Non-pigmented ciliary epithelial cell (primary cell): ENCODE measurements at places on chromosomes 7 and 10.
A peak's percentile ranks its signal among the peaks of the same experiment; 100 is the strongest.

DNA sequence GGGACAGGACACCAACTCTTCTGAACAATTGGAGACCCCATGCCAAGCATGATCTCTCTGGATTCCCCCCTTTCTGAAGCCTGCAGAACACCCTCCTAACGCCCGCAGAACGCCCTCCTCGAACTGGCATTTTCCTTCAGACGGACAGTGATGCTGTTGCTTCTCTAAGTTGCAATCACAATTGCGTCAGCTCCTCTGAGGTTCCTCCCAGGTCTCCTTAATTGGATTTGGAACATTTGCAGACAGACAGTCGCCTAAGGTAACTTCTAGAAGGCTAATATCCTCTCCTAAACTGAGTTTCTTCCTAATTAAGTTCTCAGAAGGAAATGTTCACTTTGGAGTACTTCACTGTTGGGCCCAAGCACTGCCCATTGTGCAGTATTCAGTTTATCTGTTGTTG lies 20.5 kb upstream of the SERPINE1 start:
- DNase-seq: no peak

DNA sequence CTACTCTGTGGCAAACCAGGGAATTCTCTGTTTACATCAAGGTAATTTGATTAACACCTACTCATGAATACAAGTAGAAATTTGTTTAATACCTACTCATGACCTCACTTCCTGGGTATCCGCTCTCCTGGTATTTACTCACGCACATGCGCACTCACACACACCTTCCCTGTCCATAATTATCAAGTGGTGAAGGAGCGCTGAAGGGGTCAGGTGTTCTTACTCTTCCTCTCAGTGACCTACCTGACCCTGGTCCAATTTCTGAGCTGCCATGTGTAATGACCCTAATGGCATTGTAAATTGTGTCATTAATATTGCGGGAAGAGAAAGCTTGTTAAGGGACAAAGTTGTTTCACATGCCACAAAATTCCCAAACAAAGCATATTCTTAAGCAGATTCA lies 41.3 kb upstream of the TRIL start:
- no peak for DNase-seq

DNA sequence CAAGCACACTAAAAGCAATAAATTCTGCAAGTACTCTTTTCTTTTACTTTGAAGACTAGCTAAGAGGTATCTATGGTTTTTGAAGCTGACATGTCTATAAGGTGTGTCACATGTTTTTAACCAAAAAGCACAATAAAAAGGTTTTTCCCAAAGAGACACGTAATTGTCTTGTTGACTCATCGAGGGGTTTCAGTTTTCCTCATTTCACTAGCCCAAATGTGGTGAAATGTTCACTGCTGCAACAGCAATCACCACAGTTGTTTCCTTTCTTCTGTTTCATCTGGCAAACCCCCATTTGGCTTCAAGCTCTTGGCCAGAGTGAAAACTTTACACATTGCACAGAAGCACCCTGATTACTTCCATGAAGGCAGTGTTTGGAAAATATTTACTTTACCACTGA lies 3.8 kb upstream of the HOXA4 start:
- DNase-seq: no peak

GRCh38 chr7:103346396-103346795 lies 1.0 kb upstream of the PSMC2 start:
- DNase-seq: no peak

GRCh38 chr10:117535298-117536071 lies 7.1 kb upstream of the EMX2 start:
- no peak for DNase-seq

GRCh38 chr10:14654821-14655382 lies 119.8 kb downstream of the FAM107B start:
- no peak for DNase-seq

GRCh38 chr10:61832866-61833481 lies 68.5 kb upstream of the ARID5B start:
- DNase-seq: peak; percentile 27

DNA sequence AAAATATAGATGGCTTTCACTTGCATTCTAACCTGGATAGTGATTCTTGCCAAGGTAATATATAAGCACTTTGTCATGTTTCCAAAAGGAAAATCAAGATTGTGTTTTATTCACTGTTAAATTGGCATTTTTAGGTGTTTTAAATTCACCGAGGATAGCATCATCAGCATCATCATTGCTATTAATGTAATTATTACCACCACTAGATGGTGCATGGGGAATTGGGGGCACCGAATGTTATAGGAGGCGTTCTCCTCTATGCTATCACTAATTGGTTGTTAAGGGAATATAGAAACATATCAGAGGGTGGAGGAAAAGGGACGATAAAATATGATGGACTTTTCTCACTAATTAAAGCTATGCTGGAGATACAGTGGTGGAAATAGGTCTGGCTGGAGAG lies 95.5 kb downstream of the CELF2 start:
- DNase-seq: no peak

- DNase-seq: no peak
Observed at GRCh38 chr10:48454302-48455054, 148.0 kb downstream of the MAPK8 start.

DNA sequence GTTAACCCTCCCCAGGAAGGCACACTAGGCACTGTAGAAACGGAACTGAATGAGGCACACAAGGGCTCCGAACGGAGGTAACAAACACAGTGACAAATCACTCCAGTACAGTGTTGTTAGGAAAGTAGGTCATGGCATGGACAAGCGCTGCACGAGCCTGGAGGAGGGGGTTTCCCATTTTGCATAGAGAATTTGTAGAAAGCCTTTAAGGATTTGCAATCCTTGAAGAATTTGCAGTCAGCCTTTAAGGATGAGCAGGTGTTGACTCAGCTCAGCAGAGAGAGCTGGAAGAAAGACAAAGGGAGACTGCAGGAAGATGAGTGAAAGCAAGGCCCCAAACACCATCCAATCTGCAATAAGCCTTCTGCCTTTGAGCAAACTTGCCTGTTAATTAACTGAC lies 51.1 kb upstream of the PPP1R3C start:
- DNase-seq: peak; percentile 76

- no peak for DNase-seq
Observed at GRCh38 chr10:119608316-119609155, 11.8 kb upstream of the TIAL1 start.

DNA sequence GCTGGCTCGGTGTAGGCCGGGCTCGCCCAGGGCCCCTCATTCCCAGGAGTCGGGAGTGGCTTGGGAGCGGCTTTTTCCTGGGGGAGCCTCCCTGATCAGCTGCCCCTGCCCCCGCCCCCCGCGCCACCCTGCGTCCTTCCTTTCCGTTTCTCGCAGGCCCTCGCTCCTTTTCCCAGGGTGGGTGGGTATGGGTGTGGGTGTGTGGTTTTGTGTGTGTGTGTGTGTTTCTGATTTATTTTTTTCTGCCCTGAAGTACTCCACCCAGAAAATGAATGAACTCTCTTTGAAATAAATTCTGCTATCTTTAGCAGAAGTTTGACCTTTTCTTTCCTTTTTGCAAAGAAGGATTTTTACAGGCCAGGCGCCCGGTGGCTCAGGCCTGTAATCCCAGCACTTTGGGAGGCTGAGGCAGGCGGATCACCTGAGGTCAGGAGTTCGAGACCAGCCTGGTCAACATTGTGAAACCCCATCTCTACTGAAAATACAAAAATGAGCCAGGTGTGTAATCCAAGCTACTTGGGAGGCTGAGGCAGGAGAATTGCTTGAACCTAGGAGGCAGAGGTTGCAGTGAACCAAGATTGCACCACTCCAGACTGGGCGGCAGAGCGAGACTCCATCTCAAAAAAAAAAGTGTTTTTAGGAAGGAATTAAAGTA lies 30.0 kb upstream of the AP5Z1 start:
- DNase-seq: no peak

- no peak for DNase-seq
Observed at GRCh38 chr7:41051535-41051934, 651.4 kb downstream of the INHBA start.

DNA sequence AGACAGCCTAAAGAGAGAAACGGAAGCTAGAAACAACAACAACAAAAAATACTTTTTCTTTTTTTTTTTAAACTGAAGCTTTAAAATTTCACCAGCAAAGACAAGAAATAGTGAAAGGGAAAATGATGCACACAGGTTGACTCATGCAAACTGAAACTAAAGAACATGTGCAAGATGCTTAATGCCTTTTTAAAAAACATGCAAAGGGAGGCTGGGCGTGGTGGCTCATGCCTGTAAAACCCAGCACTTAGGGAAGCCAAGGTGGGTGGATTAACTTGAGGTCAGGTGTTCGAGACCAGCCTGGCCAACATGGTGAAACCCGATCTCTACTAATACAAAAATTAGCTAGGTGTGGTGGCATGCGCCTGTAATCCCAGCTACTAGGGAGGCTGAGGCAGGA lies 15.1 kb upstream of the CUBN start:
- DNase-seq: no peak

DNA sequence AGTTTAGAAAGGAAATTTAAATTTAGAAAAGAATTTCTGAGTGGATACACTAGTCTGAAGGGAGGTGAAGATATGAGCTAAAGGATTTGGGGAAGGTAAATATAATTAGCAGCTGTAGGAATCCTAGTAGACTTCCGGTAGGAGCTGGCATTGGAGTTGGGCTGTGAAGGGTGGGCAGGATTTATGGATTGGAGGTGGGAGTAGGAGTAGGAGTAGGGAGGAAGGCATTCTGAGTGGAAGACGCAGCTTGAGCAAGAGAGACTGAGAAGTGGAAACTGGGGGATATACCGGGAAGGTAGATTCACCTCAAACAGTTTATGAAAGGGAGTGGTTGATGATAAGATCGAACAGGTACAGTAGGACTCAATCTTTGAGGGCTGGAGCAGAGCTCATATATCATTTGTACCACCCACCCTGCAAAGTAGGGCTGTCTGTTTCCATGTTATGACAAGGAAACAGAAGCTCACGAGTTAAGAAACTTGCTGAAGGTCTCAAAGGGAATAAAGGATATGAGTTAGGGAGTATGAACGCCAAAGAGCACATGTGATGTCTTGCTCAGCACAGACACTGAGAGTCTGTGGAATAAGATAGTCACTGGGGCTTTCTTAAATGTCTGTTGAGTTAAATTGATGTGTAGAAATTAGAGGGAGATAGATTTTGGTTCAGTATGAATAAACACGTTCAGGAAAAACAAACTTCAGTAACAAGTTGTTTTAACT lies 81.6 kb downstream of the RPS24 start:
- no peak for DNase-seq

GRCh38 chr7:22696541-22697228 lies 30.3 kb upstream of the IL6 start:
- no peak for DNase-seq

DNA sequence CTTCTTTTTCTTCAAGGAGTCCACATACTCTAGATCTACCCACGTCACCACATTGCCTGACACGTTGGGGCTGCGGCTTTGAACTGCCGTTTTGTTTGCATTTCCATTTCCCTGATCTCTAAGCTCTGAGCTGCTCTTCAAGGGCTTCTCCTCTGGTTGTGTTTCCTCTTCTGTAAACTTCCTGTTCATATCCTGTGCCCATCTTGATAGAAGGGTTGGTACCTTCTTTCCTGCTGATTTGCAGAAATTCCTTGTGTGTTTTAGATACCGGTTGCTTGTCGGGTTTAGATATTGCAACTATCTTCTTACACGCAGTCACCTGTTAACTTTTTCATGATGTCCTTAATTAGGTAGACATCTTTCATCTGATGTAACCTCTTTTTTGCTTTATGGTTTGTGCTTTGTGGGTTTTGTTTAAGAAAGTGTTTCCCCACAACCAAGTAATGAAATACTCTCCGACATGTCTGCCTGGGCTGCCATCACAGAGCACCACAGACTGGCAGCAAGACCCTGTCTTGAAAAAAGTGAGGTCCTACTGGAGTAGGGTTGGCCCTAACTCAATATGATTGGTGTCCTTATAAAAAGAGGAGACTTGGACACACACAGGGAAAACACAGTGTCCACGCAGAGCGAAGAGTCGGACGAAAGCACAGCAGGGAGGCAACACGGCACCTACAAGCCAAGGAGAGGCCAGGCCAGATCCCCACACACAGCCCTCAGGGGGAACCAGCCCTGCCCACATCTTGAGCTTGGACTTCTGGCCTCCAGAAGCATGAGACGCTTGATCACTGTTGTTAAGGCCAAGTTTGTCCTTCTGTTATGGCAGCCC lies 99.1 kb upstream of the PDGFA start:
- DNase-seq: no peak

- DNase-seq: no peak
Observed at GRCh38 chr10:129963641-129964501, at the start of gene EBF3. Gene EBF3, minus strand, starts transcription at chr10:129964274. Its CDS starts 506 bp downstream, at chr10:129963768.

DNA sequence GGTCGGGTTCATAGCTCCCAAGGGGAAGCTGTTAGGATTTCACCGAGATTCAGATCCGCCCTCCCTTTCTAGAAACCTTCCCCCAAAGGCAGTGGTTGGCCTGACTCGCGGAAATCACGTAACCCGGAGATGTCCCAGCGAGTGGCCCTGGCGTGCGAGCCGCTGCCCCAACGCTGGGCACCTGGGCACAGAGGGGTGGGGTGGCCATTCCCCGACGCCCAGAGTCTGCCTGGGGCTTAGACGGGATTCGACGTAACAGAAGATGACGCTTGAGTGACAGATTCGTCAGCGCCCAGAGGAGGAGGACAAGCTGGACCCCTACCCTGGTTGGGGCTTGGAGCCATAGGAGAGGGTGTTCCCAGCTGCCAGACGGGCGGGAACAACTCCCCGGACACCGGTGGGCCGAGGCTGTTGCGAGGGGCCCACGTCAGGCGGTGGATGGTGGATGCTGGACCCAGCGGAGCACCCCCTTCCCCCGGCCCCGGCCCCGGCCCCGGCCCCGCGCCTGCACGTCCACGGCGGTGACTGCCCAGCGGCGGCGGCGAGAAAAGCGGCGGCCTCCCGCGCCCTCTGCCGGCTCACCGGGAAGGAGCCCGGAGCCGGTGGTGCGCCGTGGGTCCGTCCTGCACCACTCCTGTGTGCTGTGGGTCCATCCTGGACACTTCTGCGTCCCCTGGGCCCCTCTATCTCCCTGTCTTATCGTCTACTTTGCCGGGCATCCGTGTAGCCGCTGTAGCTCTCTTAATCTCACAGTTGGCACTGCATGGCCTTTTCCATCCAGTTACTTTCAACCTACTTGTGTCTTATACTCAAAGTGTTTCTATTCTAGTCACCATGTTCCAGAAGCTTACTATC lies 35.4 kb upstream of the KNDC1 start:
- DNase-seq: no peak

- no peak for DNase-seq
Observed at GRCh38 chr7:140009735-140010134, 53.0 kb downstream of the PARP12 start.

GRCh38 chr7:139132887-139133286 lies 23.4 kb upstream of the ZC3HAV1 start:
- DNase-seq: no peak

- DNase-seq: peak; percentile 40
Observed at GRCh38 chr10:28664369-28664740, 13.0 kb upstream of the BAMBI start.

- DNase-seq: no peak
Observed at GRCh38 chr7:111388912-111389311, 173.4 kb downstream of the IMMP2L start.

DNA sequence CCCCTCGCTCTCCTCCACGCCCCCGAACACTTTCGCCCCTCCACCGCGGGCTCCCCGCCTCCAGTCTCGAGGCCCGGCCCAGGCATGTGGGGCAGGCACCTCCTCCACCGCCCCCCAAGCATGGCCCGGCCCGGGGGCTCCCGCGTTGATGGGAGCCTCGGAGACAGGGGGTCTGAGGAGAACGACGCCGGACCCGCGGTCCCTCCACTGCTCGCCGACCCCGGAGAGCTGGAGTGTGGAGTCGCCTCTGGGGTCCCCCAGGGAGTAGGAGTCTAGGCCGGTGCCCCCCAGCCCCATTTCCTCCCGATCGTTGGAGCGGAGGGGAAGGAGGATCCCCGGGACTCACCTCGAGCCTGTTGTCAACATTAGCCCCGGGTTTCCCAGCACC lies 206 bp downstream of the UPF2 start:
- DNase-seq: no peak

GRCh38 chr10:78623578-78624215 lies 445.1 kb upstream of the ZMIZ1 start:
- peak; percentile 54 for DNase-seq
